Breast epithelium (tissue), 4 donors: ENCODE measurements at places on chromosomes 7 and 10. TPM values are rescaled to one million over a fixed set of nuclear protein-coding genes. Genes with fewer than 3 reads are reported as not detected.

Gene FAM25A
- total RNA-seq = not detected

Gene SEM1
- total RNA-seq = 37.4 TPM

DNA sequence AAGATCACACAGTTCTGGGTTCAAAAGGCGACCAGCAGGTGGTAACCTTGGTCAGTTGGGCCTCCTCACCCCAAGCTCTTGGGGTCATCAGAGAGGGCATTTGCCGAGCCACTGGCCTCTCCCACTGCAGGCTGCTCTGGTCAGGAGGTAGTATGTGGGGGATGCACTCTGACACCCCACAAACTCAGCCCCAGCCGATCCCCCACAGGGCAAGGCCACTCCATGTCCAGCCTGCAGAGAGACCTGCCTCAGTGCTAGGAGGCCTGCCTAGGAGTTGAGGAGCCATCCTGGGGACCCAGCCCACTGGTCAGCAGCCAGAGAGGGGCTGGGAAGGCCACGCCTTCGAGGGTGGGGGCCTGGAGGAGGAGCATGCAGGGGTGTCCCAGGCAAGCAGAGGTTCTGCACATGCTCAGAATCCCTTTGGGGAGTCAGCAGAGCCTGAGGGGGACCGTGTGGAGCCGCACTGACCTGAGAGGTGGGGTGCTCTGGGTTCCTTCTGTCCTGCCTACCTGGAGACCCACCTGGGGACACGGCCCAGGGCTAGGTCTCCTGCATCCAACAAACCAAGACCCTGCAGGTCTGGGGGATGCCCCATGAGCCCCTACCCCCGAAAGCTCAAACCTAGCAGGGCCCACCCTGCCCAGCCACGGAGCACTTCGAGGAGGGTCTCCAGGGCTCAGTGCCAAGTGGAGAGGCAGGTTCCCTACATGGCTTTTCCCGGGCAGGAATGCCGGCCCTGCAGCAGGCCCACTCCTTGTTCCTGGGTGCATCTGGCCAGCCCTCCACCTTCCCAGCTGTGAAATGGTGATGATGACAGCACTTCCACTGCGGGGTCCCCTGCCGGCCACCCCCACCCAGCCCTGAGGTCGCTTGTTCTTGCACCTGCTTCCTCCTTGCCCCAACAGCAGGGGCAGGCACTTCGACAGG lies 58.5 kb downstream of the RASGEF1A start:
- peak; percentile 37 for DNase-seq

DNA sequence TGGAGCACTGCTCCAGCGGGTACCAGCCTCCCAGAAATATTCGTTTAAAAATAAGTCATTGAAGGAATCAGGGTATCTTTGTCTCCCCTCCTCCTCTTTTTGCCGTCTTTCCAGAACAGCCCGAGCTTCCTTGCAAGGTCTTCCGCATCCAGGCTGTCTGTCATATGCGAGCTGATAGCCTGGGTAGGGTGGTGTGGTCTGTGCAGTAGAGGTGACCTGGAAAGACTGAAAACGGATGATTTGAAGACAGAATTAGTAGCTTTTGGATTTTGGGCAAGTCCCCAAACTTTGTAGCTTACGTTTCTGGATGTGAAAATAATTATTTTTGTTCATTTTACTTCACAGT lies 480 bp downstream of the VPS50 start:
- DNase-seq = no peak

GRCh38 chr7:125074141-125074540 lies 144.5 kb upstream of the POT1 start:
- DNase-seq = no peak

GRCh38 chr10:77317221-77317620 lies 320.4 kb downstream of the KCNMA1 start:
- DNase-seq = no peak

- DNase-seq = no peak
Observed at GRCh38 chr10:128025951-128026350, 100.3 kb downstream of the MKI67 start.

GRCh38 chr7:112023282-112023681 lies 182.9 kb downstream of the DOCK4 start:
- DNase-seq = no peak
